ENCODE measurements at places on chromosomes 7 and 10.

DNA sequence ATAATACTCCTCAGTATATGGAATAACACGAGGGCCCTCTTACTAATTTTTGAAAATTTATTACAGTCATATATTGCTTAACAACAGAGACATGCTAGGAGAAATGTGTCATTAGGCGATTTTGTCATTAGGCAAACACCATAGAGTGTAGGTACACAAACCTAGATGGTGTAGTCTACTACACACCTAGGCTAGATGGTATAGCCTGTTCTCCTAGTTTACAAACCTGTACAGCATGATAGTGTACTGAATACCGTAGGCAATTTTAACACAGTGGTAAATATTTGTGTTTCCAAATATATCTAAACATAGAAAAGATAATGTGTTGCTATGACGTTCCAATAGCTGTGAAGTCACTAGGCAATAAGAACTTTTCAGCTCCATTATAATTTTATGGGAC lies 12.8 kb downstream of the OR2F1 start:
- DNase-seq, result no peak

DNA sequence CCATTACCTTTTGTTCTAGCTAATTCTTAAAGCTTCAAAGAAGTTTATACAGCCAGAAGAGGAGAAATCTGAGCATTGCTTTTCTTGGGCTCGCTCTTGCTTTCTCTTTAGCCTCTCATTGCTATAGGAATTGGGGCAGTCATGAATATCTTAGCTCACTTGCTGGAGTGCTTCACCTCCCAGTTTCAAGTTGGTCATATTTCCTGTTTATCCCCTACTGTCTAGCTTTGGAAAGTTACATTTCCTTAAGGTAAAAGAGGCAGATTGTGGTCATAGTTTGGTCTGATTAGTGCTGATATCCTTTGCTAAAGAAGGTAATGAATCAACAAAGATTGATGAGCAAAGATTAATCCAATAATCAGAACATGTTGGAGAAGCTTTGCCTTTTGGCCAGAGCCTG lies 77.7 kb upstream of the GLI3 start:
- DNase-seq, result no peak

GRCh38 chr7:32533276-32534029 lies 38.2 kb downstream of the AVL9 start:
- DNase-seq, result no peak

DNA sequence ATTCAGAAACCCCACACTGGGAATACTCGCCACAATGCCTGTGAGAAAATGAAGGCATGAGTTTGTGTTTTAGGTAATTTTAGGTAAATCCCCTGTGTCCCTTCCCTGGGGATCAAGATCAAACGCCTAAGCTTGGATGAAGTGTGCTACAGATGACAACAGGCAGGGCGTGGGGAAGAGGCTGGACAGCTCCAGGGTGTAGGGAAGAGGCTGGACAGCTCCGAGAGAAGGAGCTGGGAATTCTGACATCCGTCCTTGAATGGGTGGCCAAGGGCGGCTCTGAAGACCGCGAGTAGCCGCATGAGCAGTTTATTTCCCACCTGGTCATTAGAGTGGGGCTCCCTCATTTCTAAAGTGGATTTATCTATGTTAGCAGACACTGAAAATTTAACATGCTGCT lies 109.7 kb downstream of the RAMP3 start:
- DNase-seq, result no peak

- DNase-seq, result peak; percentile 92
These were observed 775 bp upstream of the SEPTIN7 start for GRCh38 chr7:35799846-35800717.

- no peak for DNase-seq
These were observed 9.8 kb downstream of the NOD1 start for GRCh38 chr7:30468791-30469190.

DNA sequence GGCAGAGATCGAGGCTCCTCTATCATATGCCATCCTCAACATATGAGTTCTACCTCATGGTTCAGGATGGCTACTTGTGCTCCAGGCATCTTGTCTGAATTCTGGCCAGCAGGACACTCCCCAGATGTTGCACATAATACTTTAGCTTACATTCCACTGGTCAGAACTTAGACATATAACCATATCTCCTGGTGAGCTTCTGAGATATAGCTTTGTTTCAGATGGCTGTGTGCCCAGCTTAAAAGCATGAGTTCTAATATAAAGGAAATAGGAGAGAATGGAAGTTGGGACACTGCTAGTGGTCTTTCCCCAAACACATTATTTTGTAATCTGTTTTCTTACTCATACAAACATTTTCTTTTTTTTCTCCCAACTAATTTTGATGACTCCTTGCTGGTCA lies 50.8 kb upstream of the IFRD1 start:
- DNase-seq, result no peak

DNA sequence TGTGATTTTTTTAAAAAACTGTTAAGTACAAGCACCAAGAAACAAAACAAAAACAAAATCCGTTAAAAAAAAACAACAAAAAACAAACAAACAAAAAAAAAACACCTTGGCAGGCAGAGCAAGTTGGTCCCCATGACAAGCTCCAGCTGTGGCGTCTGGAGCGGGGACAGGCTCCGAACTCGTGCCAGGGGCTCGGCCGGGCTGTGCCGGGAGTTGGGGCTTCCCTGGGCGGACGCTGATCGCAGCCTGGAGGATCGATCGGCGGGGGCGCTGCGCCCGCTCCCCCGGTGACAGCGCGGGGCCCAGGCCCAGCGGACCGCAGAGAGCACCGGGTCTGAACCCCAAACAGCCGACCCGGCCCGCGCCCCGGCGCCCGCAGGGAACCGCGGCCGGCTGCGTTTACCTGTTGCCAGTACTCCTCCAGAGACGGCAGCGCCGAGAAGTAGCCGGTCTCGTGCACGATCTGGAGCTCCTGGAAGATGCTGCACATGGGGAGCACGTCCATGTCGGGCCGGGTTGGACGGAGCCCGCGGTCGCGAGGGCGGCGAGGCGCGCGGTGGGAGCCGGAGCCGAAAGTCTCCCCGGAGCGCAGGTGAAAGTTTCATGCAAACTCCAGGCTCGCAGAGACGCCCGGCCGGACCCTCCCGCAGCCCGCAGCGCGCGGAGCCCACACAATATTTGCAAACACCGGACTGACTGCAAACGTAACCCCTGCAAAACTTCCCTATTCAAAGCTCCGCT lies at the start of gene KLF6:
KLF6 (minus strand) TSS at position 700 of the 741 bp plus-strand sequence; CDS start at position 505, 195 bp downstream.
- DNase-seq, result no peak

GRCh38 chr10:82922046-82922445 lies 1047.1 kb downstream of the NRG3 start:
- no peak for DNase-seq

DNA sequence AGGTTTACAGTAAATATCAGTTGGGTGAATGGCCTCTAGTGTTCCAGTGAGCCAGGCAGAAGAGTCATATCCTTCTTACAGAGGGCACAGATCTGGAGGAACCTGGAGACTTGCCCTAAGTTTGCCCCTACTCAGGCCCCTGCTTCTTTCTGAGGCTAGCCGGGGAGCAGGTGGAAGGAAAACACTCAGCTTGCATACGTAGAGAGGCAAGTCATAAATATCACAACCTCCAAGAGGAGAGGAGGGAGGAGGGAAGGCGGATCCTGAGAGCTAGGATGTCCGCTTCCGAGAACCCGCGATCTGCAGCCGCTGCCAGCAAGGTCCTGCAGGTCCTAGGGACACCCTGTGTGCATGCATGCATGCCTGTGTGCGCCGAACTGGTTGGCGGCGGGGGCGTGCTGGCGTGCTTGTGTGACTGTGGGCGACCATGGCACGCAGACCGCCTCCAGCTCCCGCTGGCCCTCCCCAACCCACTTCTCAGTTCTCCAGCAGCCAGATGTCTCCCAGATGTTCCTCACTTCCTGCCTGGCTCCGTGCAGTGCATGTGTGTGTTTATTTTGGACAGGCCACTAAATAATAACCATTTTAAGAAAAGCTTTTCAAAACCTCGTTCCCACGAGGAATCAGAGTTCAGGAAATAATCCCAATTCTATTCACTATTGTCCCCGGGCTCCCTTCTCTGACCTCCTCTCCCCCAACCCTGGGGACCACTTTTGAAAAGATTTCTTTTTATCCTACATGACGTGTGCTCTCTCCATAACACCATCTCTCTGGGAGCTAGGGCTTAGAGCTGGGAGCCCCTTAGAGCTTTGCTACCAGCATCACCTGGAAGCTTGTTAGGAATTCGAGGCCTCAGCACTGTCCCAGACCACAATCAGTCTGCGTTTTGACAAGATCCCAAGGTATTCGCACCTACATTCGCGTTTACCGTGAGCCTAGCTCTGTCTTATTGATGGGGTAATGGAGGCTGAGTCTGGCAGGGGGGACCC lies 32.4 kb downstream of the UNC5B start:
- DNase-seq, result no peak

GRCh38 chr10:124731551-124731950 lies 12.6 kb downstream of the FAM53B start:
- peak; percentile 12 for DNase-seq

GRCh38 chr7:854118-854775 lies 22.0 kb downstream of the SUN1 start:
- DNase-seq, result no peak

DNA sequence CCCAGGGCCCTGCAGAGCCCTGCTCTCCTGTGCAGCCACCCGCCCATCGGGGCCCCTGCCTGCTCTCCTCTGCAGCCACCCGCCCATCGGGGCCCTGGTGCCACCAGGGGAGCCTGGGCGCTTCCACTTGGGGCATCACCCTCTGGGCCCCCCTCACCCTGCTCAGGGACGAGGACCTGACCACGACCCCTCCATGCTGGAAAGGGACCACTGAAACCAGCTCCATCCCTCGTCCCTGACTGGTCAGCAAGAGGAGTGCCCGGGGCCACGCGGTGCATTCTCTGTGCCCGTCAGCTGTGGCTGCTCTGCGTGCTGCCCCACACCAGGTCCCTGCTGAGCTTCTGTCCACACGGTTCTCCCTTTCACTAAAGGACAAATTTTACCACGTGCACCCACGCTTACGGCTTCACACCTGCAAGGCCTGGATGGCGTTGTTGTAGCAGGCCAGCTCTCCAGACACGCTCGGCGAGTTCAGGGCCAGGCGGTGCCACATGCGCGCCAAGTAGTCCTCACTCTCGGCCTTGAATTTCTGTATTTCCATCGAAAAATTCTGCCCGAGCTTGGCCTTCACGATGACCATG lies 57.6 kb downstream of the CFAP46 start:
- no peak for DNase-seq

- DNase-seq, result no peak
These were observed 43.5 kb upstream of the TCERG1L start for GRCh38 chr10:131355056-131355455.

GRCh38 chr10:7157091-7157490 lies 253.7 kb downstream of the SFMBT2 start:
- no peak for DNase-seq

- no peak for DNase-seq
These were observed 17.2 kb downstream of the ANK3 start for GRCh38 chr10:60372436-60372835.

DNA sequence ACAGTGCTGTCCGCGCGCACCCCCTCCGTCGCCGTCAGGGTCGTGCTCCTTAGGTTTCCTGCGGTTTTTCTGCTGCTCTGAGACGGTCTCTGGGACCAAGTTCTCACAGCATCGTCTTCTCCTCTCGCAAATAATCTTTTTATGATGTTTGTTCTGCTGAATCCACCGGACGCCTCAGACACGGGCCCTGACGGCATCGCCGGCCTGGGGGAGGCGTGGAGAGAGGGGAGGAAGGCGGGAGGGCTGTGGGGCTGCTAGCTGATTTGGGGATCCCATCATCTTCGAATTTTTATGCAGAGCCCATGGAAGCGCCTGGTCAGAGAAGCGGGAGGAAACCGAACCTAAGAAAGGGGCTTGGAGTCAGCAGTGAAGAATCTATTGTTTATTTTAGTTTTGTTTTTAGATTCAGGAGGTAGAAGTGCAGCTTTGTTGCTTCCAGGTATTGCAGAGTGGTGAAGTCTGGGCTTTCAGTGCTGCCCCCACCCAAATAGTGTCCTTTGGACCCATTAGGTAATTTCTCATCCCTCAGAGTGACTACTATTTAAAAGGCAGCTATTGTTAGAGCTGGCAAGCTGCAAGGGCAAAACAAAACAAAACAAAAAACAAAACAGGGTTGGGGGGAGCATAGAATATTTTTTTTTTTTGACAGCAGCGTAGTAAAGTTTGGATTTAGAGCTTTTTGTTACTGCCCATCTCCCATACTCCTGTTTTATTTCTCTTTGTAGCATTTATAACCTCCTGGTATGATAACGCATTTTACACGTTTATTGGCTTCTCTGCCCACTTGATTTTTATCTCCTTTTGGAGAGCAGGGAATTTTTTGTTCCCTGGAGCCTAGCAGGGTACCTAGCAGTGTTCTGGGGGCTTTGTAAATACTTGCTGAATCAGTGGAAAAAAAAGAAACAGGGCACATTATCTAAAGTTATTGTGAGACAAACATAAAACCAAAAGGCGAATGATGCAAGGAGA lies 92.6 kb downstream of the SPAG6 start:
- no peak for DNase-seq

DNA sequence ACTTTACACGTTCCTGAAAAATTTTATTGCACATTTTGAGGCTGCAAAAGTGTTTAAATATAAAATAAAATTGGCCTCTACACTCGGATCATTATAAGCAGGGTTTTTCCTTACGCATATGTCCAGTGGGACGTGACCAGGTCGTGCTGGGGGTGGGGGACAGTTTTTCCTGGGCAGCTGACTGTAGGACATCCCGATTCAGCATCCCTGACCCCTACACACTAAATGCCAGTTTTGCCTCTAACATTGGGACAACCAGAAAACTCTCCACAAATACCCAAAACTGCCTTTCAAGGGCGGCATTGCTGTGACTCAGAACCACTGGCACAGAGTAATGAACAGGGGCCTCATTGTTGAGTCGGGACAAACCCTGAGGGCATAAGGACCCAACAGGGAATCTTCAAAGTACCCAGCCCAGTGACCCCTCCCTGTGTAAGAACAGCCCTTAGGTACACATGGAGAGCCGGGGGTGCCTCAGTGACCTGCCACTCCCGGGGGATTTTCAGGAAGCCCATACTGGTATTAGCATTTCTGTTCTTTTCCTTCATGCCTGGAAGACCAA lies 170.6 kb downstream of the ARHGAP21 start:
- DNase-seq, result no peak

GRCh38 chr7:98551611-98552273 lies 65.3 kb upstream of the NPTX2 start:
- no peak for DNase-seq

DNA sequence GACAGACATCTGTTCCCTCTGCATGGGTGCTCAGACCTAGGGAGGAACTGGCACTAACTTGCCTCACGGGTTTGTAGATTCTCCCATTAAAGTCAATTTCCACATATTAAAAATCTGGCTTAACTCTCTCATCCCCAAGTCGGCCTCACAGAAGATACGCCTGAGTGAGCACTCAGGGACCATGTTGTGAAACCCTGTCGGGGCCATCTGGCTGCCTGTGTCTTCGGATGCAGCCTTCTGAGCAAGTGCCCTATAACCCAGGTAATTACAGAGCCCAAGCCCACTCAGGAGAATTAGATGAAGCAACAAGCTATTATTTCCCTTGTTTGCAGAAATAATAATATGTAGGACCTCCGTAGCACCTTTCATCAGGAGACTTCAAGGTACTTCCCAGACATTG lies 219.3 kb upstream of the GLI3 start:
- DNase-seq, result no peak
